IPS DF 19.7 (cell line): ENCODE measurements at places on chromosomes 5 and 9.

- DNase-seq = no peak
Measured at GRCh38 chr5:59628062-59628828, 265.3 kb downstream of the PDE4D start.

DNA sequence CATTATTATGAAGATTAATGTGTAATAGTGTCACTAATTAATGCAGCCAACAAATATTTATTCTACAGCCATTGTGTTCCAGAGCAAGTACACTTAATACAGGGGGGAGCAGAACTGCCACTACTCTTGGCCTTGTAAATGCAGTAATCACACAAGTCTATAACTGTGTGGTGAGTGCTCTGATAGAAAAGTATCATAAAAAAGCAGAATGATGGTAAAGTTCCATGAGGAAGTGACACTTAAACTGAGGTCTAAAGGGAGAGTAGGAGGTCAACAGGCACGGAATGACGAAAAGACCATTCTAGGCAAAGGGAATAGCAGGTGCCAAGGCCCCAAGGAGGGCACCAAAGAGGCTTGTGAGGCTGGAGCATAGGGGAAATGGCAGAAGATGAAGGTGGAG is 142.9 kb downstream of the OSTF1 start:
- DNase-seq = no peak

DNA sequence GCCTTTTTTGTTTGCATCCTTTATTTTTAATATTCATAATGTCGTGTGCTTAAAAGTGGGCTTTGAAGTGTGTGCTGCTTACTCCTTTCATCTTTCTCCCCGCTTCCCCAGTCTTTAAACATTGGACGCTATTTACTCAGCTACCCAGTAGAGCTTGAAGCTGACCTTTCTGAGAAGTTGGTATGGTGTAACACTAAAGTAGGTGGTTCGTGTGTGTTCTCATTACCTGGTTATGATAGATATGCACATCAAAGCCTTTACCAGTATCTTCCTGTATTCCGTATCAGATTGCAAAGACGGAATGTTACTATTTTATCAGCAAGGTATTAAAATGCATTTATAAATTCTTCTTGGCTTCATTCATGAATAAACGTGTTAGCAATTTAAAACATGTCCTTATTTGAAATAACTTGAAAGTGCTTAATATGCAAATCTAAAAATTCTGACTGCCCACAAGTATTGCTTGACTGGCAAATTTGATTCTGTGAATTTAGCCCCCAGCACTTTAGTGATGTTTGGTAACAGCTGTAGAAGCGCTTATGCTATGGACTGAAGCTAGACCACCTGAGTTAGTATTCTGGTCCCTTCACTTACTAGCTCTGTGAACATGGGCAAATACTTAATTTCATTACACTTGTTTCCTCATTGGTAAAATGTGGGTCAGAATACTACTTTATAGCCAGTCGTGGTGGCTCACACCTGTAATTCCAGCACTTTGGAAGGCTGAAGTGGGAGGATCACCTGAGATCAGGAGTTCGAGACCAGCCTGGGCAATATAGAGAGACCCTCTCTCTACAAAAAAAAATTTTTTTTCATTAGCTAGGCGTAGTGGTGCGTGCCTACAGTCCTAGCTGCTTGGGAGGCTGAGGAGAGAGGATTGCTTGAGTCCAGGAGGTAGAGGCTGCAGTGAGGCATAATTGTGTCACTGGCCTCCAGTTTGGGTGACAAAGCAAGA is 1.7 kb downstream of the RRAGA start:
- no peak for DNase-seq

DNA sequence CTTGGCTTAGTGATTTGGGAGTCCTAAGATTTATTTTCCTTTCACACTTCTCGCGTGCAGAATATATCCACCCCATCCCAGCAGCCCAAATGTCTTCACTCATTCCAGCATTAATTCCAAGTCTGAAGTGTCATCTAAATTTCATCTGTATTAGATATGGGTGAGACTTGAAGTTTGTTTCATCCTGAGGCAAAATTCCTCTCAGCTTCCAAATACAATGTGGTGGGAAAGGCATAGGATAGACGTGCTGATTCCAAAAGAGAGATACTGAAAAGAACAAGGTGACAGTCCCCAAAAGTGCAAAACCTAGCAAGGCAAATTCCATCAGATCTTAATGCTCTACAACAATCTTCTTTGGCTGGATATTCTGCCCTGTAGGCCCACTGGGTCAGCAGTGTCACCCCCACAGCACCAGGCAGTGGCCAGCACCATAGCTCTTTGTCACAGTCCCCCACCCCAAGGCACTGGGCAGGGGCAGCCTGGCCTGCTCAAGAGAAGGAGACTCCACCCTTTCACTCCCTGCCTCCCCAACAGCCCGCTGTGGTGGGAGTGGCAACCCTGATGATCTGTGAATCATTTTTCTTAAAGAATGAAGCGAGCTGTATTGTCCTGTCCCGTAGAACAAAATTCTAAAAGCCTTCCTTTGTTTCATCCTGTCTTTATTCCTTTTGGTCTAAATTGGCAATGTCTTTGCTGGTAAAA is 2.7 kb upstream of the ADAM19 start:
- DNase-seq = no peak

DNA sequence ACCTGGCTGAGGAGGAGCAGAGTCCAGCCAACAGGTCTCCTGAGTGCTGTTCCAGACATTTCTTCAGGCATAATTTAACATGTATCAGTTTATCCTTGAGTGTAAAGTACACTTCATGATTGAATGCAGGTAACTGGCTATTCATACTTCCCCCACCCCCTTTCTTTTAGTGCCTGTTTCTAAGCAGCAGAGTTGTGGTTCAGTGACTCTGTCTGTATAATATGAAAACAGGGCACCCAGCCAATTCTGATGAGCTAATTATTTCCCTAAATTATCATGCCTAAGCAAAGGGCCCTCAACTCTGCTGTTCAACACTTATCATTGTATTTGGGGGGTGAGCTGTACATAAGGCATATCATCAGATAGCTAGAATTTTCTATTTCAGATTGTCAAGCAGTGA is 51.9 kb upstream of the ZSWIM6 start:
- DNase-seq = no peak

GRCh38 chr9:545480-545879 is 296.0 kb upstream of the DMRT1 start:
- DNase-seq = no peak
